ENCODE measurements at places on chromosomes 1 and 21.
A peak's percentile ranks its signal among the peaks of the same experiment; 100 is the strongest.

GRCh38 chr1:43870306-43870705 lies 63.3 kb upstream of the ARTN start:
- DNase-seq: no peak

- no peak for DNase-seq
Measured at GRCh38 chr21:29343519-29343918, 44.8 kb downstream of the BACH1 start.

- DNase-seq: peak; percentile 15
Measured at GRCh38 chr1:207077470-207078377, 10.9 kb upstream of the C4BPB start.

DNA sequence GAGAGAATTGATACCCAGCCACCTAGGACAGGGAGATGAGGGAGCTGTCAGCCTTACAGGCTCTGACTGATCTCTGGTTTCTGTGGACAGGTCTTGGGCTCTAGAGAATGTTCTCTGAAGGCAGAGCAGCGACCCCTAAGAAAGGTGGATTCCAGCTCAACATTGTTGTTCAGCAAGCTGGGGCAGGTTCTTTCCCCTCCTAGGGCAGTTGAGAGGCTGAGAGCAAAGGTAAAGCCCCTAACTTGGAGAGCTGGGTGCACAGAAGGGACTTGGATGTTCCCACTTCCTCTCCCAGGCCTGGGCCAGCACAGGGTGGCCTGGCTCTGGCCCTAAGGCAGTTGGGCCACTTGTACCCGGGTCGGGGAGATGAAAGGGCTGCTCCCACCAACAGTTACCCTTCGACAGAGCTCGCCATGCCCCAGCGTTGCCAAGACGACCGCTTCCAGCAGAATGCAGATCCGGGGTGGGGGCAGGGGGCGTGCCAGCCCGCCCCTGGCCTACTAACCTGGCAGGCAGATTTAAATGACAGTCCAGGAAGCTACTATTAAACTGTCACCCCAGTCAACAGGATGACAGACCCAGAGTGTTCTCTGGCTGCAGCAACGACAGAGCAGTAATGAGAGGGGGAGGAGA lies 31.6 kb downstream of the LRP8 start:
- DNase-seq: peak; percentile 17

DNA sequence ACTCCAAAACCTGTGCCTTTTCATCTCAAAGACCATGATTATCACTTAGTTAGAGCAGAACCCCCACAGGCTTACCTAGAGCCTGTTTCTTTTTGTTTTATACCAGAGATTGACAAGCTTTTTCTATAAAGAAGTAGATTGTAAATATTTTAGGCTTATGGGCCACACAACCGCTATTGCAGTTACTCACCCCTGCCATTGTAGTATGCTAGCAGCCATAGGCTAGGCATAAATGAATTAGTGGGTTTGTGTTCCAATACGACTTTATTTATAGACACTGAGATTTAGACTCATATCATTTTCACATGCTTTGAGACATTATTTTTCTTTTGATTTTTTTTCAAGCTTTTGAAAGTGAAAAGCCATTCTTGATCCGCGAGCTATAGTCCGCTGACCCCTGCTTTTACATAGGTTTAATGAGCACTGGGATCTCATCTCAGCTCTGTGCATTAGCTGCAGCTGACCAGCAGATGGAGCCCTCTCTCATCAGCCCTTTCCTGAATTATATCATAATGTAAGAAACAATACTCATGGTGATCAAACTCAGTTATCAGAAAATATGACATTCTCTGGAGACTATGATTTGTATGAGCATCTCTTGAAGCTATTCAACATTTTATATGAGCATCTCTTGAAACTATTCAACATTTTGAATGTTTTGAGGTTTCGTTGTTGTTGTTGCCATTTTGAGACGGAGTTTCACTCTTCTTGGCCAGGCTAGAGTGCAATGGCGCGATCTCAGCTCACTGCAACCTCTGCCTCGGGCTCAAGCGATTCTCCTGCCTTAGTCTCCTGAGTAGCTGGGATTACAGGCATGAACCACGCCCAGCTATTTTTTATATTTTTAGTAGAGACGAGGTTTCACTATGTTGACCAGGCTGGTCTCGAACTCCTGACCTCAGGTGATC lies 111.9 kb upstream of the L1TD1 start:
- DNase-seq: peak; percentile 8

DNA sequence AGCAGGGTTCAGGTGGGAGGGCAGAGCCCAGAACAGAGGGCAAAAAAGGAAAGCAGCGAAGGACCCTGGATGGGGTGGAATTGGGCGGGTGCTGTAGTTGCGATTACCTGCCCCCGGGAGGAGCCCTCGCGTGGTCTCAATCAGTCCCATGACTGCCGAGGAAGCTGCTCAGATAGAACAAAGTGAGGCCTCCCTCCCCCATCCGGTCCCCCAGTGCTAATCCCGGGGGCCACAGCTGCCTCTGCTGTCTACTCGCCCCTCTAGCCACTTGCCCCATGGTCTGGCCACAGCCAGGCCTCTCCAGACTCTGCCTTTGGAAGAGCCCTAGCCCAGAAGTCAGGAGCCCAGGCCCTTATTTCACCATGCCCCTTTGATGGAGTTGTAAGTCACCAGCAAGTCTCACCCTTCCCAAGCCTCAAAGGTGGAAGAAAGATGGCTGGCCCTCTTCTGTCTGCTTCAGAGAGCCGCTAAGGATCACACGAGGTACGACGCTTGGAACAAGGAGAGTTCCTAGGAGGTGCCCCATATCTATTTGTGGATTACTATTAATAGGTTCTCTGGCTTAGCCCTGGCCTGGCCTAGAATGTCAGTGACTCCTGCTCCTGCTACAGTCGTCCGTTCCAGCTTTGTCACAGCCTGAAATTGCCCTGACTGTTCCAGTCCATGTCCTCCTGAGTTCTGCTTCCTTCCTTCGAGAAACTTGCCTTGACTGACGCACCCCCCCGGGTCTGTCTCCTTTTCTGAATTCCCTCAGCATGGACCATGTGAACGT lies 16.4 kb downstream of the ECHDC2 start:
- no peak for DNase-seq

DNA sequence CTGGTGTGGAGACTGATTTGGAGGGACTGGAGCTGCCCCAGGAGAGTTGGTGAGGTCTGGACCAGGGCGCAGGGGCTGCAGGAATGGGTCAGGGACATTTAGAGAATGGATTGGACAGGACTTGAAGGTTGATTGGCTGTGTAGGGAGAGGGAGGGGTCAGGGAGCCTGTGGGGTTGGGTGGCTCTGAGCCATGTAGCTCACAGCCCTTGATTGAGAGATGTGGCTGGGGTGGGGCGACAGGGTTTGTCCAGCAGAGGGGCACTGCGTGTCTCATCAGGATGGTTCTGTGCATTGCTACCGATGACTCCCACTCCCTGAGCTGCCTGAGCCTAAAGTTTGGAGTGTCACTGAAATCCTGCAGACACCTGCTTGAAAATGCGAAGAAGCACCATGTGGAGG lies 12.1 kb downstream of the AZIN2 start:
- no peak for DNase-seq

- no peak for DNase-seq
Measured at GRCh38 chr1:60622486-60622885, 459.9 kb upstream of the NFIA start.

DNA sequence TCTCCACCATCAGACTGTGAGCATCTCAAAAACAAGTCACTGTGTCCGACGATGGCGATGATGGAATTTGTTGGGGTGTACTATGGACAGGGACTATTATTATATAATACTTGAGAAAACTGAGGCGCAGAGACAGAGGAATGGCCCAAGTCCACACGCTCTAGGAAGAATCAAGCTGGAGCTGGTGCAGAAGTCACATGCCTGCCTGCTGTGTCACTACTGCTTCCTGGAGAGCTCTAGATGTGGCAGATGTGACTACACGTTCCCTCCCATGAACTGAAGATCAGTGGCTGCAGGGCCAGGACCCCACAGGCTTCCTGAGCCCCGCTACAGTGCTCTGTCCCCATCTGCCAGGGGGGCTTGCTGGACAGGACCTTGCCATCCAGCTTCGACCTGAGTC lies 56.9 kb downstream of the TRABD2B start:
- DNase-seq: no peak

- DNase-seq: no peak
Measured at GRCh38 chr1:229452956-229453801, 19.3 kb upstream of the ACTA1 start.

- DNase-seq: no peak
Measured at GRCh38 chr1:210448297-210448892, 119.7 kb downstream of the HHAT start.

DNA sequence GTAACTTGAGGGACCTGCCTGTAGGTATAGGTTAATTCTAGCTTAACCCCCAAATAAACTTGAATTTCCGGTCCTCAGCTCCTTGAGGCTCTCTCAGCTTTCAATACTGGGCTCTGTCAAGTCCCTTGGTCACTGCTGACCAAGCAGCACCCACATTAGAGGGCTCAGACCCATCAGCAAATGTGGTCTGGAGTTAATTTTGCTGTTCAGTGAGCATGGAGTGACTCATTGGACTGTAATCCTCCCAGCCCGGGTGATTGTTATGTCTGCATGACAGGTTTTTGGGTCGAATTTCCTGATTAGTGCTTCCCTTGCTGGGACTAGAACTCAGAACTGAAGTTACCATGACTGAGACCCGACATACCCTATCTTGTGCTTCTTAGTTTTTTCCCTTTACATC lies 130.6 kb downstream of the URB2 start:
- DNase-seq: no peak

DNA sequence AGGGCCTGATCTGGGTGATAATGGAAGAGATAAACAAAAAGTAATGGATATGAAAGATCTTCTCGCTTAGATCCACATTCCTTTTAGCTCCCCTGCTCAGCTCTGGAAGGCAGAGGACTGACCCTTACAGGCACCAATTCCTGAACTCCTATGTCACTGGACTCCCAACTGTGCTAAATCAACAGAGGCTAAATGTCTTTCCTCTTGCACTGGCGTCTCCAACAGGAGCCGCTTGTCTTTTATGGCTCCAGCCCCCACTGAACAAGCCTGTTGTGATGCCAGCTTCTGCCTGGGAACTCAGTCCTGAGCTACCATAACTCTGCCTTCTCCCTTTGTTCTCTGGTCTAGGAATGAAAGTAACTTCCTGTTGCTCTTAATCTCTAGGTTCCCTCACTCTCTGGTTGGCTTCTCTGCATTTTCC lies 142.1 kb upstream of the COL11A1 start:
- no peak for DNase-seq

- DNase-seq: no peak
Measured at GRCh38 chr1:84540759-84541158, 33.5 kb downstream of the CTBS start.

DNA sequence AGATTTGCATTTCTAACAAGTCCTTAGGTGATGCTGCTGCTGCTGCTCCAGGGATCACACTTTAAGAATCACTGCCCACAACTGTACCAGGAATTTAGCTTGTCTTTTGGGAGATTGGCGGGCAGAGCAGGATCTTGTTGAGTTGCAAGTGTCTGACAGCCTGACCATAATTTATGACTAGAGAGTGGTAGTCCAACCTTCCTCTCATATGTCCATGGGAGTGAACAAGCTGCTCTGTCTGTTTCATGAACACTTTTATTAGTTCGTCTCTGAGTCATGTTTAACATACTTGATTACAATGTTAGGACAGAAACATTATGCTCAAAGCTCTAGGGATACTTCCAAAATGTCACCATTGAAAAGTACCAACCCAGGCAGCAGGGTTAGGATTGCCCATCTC lies 169.6 kb downstream of the TGFB2 start:
- no peak for DNase-seq

DNA sequence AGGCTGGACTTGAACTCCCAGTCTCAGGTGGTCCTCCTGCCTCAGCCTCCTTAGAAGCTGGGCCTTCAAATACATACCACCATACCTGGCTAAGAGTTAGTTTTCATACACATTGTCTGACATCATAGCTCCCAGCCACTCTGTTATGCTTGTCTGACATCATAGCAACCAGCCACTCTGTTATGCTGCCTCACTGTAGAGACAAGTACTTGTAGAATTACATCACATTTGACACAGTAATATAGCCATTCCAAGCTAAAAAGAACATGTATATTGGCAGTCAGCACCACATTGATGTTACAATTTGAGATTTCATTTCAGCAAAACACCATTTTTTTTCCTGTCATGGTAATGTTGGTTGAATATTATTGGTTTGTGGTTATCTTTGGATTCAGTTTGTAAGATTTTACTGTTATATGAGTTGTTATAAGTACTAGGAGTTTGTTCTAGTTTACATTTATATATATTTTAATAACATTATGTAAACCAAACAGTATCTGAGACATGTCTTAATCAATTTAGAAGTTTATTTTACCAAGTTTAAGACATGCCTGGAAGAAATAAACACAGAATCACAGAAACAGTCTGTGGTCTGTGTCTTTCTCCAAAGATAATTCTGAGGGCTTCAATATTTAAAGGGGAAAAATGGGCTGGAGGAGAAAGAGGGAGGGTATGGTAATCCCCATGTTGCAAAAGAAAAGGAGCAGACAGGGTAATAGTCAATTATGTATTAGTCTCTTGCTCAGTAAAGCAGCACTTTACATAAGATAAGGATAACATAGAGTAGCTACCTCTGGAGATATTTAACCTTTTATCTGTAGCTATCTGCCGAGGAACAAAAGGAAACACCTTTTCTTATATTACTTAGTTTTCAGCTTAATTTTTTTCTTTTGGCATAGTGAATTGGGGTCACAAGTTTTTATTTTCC lies 43.0 kb downstream of the XPR1 start:
- DNase-seq: no peak
